ENCODE measurements at places on chromosomes 4 and X. TPM values are rescaled to one million over a fixed set of nuclear protein-coding genes. Genes with fewer than 3 reads are reported as not detected.
A peak's percentile ranks its signal among the peaks of the same experiment; 100 is the strongest.

DNA sequence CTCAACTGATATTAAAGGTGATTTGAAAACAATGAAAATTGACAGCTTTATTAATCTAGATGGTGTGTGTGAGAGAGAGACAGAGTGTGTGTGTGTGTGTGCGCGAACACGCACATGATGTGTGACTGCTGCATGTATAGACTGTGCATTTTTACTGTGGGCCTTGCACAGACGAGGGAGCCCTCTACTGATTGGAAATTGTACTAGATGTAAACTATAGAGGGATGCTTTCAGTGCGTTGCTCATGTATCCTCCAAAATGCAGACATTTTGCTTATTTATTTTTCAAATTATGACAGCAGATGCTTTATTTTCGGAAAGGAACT is 168.4 kb upstream of the GK2 start:
- no peak overlapping the region for H3K27ac ChIP-seq
- H3K36me3 ChIP-seq = no peaks in the 10 kb centered on the region
- no peaks in the 10 kb centered on the region for H3K27me3 ChIP-seq
- H3K4me3 ChIP-seq = no peak overlapping the region
- DNase-seq = peak; percentile 26

DNA sequence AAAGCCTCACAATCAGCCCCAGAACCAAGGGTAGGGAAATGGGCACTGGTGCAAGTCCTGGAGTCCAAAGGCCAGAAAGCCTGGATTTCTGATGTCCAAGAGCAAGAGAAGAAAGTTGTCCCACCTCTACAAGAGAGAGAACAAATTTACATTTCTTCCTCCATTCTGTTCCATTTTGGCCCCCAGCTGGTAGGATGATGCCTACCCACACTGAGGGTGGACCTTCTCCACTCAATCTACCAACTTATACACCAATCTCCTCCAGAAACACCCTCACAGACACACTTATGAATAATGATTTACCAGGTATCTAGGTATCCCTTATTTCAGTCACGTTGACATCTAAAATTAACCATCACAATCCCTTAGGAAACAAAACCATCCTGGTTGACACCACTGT is 367.8 kb upstream of the GRIA3 start:
- no peak overlapping the region for H3K4me3 ChIP-seq
- no peaks in the 10 kb centered on the region for H3K27me3 ChIP-seq
- H3K27ac ChIP-seq = no peak overlapping the region
- no peaks in the 10 kb centered on the region for H3K36me3 ChIP-seq
- no peaks in the 10 kb centered on the region for H3K4me1 ChIP-seq
- no peak for DNase-seq

DNA sequence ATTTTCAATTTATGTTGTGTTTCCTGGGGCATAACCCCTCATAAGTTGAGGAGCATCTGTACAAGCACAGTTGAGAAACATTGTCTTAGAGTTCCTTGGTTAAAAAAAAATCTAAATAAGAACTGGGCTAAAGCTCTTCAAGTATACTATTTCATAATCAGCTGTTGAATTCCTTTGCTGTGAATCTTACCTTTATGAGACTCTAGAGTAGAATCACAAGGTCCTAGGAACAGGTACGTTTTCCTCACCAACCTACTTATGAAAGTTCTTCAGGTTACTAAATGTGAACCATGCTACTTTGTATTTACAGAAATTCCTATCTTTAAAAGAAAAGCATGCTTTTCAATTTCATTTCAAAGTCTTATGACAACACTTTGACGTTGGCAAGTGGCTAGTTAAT is 20.9 kb upstream of the SOD3 start:
- no peak overlapping the region for H3K4me3 ChIP-seq
- no peak overlapping the region for H3K27ac ChIP-seq
- H3K27me3 ChIP-seq = no peaks in the 10 kb centered on the region
- H3K4me1 ChIP-seq = no peaks in the 10 kb centered on the region
- no peak for DNase-seq

- H3K36me3 ChIP-seq = peaks cover 15% of the 10 kb centered on the region
- H3K4me3 ChIP-seq = peak overlapping the region; percentile 88
- peak overlapping the region; percentile 85 for H3K27ac ChIP-seq
These were observed 681 bp downstream of the EXOC1 start for GRCh38 chr4:55854129-55854528.

The UGT8 gene
- polyA plus RNA-seq = not detected

The IL9R gene
- 1.8 TPM for polyA plus RNA-seq
